Neural progenitor cell (in vitro differentiated cells): ENCODE measurements at places on chromosomes 11 and 22.
A peak's percentile ranks its signal among the peaks of the same experiment; 100 is the strongest.

DNA sequence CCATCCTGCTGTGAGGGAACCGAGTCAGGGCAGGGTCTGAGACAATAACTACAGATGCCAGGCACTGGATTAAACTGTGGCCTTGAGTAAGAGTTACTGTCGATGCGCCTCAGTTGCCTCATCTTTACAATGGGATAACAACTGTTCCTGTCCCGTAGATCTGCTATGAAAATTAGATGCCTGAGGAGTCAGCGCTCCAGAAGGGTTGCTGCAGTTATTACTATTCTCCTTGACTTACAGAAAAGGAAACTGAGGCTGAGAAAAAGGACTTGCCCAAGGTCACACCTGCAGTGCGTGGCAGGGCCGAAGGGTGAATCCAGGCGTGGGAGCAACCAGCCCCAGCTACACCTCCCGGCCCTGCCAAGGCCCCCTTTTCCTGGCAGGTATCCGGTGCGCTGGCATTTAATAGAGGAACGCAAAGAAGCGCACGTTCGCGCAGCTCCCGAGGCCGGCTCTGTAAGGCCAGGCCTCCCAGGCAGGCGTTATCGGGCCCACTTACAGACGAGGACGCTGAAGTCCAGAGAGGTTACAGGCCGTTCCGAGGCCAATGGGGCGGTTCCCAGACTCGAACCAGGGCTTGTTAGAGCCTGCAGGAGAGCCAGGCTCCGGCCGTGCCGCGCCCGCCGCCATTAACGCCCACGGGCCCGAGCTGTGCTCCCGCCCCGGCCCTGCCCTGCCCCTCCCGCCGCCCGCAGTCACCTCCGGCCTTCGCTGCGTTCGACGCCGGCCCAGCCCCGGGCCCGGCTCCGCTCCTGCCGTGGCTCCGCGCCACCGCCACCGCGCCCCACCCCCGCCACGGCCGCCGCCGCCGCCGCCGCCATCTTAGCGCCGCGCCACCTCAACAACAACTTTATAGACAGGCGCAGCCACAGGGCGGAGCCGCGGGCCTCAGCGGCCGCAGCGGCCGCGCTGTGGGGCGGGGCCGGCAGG is at the start of gene C11orf68:
C11orf68 (minus strand) TSS at position 852 of the 930 bp plus-strand sequence; CDS start at position 821, 31 bp downstream.
- DNase-seq = no peak

DNA sequence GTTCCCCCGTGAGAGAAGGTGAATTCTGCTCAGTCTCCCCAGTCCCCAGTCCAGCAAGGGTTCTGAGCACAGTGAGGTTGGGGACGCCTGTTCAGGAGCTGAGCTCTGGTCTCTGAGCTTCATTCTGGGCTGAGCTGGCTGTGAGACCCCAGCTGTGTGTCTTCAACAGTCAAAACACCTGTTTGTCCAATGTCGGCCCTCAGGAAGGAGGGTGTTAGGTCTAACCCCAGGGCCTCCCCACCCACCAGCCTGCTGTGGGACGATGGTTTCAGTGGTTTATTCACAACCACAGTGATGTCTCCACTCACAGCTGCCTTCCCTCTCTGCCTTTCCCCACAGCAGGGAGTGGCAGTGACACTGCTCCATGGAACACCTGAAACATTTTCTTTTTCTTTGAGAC is 1282.9 kb downstream of the TBC1D22A start:
- DNase-seq = no peak

- no peak for DNase-seq
Observed at GRCh38 chr22:38285018-38285417, 12.2 kb upstream of the TMEM184B start.

DNA sequence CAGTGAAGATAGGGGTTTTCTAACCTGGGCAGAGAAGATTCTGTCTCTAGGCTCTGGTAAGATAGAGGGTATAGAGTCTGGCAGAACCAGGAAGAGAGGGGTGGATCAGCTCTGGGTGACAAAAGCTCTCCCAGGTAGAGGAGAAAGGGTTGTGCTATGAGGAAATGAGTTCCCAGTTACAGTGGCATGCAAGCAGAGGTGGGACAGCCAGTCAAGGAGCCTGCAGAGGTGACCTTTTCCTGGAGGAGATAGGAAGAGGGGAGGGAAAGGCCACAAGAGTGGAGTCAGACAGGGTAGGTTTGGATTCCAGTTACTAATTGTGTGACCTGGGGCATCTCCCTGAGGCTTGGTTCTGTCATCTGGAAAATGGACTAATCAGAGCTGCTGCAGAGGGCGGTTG is 3.4 kb upstream of the CAPN5 start:
- DNase-seq = no peak

DNA sequence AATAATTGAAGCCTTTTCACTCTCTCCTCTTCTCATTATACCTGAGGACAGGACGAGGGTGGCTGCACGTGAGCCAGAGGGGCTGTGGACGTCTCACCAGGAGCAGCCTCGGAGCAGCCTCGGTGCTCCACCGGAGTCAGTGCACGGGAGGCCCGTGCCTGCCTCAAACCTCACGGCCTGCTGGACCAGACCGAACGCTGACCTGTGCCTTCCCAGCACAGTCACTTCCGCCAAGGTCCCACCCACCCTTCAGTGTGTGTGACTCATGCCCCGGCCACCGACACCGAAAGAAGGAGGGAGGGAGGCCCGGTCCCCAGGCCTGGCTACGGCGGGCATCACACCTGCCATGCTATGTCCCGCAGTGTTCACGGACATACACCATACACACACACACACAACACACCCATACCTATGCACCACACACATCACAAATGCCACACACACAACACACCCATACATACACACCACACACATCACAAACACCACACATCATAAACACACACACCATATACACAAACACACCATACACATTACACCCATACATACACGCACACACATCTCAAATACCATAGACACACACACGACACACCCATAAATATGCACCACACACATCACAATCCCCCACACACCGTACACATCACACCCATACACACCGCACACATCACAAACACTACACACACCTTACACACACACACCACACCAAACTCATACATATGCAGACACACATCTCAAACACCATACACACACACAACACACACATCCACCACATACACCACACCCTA is 1506.5 kb downstream of the TBC1D22A start:
- DNase-seq = no peak

DNA sequence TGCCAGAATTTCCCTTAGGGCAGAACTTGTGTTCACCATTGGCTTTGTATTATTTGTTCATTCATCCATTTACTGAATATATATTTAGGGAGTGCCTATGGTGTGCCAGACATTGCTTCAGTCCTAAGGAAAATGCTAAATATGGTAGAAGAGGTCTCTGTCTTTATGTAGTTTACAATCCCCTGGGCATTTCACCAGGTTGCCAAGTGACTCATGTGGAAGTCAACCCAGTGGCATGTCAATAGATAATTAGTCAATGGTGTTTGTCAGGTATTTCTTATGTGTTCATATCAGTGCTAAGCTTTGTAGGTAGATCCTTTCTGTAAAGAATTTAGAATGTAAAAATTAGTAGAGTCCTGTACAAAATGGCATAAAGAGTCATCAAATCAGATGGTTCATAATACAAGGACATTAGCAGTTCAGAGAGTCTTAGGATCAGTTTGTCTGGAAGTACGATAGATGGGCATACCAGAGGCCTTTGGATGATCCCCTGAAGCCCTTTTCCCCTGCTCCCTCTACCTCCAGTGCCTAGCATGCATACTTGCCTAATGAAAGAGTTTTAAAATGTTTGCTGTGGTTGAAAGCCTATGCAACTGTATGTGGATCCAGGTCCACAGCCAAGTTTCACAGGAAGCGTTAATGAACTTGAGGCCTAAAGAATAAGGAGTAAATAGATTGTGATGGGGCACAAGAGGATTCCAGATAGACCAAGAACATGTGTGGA is 58.5 kb upstream of the SESN3 start:
- no peak for DNase-seq

DNA sequence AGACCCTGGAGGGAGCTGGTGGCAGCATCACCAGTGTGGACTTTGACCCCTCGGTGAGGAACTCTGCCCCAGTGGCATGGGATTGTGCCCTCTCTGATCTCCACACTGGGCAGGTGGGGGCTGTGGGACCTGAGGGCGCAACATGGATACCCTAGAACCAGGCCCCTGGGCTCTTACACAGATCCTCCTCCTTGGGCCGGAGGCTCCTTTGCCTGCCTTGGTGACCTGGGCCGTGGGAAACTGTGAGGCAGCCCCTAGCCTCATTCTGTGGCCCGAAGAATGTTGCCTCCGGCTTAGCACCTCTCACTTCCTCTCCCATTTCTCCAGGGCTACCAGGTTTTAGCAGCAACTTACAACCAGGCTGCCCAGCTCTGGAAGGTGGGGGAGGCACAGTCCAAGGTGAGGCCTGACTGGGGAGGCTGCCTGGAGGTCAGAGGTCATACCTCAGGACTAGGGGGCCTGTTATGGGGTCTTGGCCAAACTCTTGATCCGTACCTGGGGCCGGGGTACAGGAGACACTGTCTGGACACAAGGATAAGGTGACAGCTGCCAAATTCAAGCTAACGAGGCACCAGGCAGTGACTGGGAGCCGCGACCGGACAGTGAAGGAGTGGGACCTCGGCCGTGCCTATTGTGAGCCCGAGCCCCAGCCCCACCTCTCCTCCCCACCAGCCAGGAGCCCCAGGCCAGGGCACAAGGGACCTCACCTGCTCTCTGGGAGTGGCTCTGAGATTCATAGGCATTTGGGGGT is 12.2 kb downstream of the ATG16L2 start:
- no peak for DNase-seq

GRCh38 chr11:63766531-63767235 is 1.9 kb downstream of the ZFTA start:
- peak; percentile 38 for DNase-seq

DNA sequence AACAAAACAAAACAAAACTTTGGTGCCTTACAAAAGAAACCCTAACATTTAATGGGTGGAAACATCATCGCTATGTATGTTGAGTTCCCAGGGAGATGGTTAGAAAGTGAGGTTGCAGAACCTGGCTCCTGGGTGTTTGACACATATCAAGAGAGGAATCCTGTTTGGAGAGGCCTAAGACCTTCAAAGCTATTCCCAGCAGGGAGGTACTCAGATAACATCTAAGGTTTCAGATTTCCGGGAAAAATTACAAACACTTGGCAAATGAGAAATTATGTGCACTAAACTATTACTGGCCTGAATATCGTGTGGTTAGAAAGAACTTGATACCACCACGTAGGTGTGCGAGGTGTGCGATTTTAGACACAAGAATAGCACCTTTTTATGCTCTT is 18.5 kb downstream of the TRIM5 start:
- DNase-seq = no peak

GRCh38 chr11:12180257-12181205 is 70.1 kb downstream of the MICAL2 start:
- no peak for DNase-seq

- no peak for DNase-seq
Observed at GRCh38 chr22:33803371-33804282, 116.6 kb downstream of the LARGE1 start.

GRCh38 chr22:41845380-41846267 is 12.7 kb downstream of the SREBF2 start:
- DNase-seq = peak; percentile 27

DNA sequence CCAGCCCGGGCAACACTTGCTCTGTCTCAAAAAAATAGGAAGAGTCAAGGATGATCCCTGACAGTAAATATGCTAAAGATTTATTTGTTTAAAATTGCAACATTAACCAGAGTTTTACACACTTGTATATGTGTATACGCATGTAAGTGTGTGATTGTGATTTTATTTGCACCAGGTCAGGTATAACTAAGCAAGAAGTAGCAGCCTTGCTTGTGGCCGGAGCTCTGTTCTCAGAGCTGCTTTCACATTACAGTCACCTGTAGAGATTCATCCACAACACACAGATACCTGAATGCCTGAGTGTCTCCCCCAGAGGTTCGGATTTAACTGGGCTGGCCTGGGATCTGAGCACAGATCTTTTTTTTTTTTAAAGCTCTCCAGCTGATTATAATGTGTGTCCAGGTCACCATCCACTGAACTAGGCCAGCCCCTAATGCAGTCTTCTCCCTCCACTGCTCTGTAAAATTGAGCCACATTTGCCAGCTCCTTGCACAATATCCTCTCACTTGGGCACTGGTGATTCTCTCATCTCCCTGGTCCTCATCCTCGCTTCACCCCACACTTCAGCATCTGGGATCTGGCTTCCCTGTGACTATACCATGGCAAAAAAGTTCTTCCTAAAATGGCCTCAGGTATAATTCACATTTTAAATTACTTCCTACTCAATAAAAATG is 48.3 kb downstream of the LIF start:
- no peak for DNase-seq

DNA sequence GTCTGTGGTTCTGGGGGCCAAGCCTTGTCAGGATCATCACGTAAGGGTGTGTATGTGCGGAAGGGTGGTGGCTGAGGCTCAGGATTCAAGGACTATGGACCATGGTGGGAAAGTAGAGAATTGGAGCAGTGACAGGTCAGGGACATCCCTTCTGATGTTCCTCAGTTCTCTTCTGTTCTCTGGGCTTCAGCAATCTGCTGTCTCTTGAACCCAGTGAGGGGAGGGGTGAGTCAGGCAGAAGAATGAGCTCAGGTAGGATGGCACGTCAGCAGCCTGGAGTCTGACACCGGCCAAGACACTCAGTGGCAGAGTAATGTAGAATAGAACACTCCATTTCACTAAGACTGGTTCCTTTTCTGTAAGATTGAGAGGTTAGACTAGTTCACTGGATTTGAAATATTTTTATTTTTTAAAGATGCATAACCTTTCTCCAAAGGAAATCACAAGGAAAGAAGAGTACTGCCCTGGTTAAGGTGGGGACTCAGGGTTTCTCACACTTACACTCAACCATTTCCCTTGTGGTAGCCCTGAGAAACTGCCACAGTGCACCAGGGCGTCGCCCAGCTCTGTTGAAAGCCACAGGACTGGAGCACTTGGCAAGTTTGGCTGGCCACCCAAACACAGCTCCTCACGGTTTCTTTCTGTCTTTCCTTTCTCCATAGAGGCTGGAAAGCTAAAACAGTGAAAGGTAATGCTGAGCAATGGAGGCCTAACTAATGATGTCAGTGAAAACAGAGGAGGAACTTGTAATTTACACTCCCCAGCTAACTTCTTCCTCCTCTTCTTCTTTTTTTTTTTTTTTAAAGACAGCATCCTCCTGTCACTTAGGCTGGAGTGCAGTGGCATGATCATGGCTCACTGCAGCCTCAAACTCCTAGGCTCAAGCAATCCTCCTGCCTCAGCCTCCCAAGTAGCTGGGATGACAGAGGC is 23.1 kb upstream of the MICAL2 start:
- DNase-seq = no peak

DNA sequence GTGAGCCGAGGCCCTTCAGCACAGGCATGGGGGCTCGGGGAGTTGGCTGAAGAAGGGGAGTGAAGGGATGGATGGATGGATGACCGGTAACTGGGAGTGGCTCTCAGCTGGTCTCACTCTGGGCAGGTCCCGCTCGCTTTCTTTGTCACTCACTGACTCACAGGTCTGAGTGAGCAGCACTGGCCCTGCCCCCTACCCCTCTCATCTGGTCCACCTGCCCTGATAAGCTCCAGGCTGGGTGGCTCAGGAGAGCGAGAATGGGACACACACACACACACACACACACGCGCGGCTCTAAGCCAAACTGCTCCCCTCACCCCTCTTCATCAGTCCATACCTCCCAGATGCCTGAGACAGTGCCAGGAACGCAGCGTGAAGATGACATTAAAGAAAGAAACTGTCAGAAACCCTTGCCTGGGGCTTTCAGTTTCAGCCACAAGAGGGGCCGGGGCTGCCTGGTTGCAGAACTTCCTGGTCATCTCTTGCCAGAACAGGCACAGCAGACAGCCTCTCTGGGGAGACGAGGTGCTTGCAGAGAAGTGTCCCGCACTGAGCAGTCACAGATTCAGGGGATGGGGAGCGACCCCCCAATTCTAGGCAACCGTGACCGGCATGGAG is 16.5 kb upstream of the SHISAL1 start:
- DNase-seq = no peak

GRCh38 chr11:6468712-6469495 is 4.8 kb downstream of the TRIM3 start:
- DNase-seq = peak; percentile 98
